Upper lobe of right lung (tissue), 1 donor: ENCODE measurements at places on chromosomes 6 and 20.

- DNase-seq, result no peak
Measured at GRCh38 chr20:16462711-16463110, 110.5 kb downstream of the KIF16B start.

GRCh38 chr20:5674176-5674660, 76.0 kb upstream of the SHLD1 start:
- no peak for DNase-seq

GRCh38 chr6:29509239-29509638, 21.5 kb upstream of the MAS1L start:
- DNase-seq, result no peak

GRCh38 chr6:21061892-21062291, 527.6 kb downstream of the CDKAL1 start:
- DNase-seq, result no peak

DNA sequence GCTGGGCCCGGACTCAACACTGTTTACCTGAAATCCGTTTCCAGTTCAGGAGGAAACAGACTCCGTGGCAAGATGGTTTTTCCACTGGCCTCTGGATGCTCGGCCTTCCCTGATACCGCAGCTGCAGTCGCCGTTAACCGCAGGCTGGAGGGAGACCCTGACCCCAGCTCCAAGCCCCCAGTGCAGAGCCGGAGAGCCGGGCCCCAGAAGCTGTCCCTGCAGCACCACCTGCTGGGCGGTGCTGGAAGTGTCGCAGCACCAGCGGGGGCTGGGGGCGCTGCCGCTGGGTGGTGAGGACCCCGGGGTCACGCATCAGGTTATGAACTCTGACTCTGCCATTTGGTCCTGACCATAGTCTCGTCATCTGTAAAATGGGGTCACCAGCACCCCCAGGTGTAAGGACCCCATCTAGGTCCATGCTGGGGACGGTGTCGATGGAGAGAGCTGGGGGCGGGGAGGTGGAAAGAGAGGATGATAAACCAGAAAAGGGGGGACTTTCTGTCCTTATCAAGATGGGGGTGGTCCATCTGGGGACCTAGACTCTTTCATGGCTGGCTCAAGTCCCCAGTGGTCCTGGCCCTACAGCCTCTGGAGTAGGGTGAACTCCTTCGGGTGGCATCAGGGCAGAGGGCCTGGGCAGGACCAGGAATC, 20.8 kb upstream of the CHRNA4 start:
- no peak for DNase-seq

GRCh38 chr20:8930726-8931125, 138.2 kb upstream of the PLCB4 start:
- no peak for DNase-seq

DNA sequence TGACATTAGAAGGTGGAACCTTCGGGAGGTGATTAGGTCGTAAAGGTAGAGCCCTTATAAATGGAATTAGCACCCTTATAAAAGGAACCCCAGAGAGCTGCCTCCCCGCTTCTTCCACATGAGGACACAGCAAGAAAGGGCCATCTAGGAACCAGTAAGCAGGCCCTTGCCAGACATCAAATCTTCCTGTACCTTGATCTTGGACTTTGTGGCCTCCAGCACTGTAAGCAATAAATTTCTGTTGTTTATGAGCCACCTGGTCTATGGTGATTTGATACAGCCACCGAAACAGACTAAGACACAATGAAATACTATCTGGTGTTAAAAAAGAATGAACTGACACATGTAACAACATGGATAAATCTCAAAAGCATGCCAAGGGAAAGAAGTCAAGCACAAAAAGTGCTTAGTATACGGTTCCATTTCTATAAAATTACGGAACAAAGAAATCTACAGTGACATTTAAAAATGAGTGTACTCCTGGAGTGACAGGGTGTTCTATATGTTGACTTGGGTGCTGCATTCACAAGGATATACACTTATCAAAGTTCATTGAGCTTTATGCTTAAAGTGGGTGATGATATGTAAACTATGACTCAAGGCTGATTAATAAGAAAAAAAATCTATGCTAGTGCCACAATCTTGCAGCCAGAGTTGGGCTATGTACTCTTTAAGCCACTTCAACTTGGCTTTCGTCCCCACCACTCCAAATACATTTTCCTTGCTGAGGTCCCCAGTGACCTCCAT, 18.4 kb downstream of the SERPINB1 start:
- DNase-seq, result no peak

GRCh38 chr6:138323821-138324220, 53.9 kb upstream of the SMIM28 start:
- no peak for DNase-seq

- no peak for DNase-seq
Measured at GRCh38 chr6:41633056-41633634, 5.1 kb upstream of the MDFI start.

DNA sequence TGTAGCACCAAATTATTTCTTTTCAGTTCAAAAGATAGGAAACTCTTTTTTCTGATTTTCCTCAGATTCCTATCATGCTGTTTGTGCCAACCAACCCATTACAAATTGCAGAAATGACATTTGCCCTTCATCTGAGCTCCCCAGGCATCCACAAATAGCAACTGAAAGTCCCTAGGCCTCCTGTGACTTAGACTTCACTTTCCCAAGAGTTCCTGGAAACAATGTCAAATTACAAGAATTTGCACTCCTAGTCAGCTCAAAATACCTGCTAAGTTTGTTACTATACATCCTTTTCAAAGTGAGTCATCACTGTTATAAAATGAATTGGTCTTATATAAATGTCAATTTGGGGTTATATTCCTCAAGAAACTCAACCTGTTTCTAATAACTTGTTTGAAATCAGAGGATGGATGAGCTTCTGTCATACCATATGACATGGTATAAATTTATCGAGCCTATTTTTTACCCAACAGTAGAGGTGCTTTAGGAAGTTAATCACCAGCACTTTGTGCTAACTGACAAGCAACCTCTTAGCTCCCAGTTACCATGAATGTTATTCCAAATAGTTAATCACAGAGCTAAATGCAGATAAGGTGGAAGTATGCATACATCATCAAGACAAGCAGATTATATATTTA, 256.5 kb downstream of the HACE1 start:
- DNase-seq, result no peak

DNA sequence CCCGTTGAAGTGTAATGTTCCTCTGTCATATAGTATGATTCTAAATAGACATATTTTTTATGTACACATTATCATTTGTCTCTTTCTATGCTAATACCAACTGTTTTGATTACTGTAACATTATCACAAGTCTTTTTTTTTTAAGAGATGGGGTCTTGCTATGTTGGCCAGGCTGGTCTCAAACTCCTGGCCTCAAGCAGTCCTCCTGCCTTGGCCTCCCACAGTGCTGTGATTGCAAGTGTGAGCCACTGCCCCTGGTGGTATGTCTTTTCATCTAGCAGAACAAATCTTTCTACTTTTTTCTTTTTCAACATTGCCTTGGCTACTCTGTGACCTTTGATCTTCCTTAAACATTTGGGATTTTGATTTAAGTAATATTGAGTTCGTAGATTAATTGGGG, 57.7 kb downstream of the SLX4IP start:
- DNase-seq, result no peak

- DNase-seq, result no peak
Measured at GRCh38 chr6:157607317-157608109, 215.5 kb upstream of the SNX9 start.

DNA sequence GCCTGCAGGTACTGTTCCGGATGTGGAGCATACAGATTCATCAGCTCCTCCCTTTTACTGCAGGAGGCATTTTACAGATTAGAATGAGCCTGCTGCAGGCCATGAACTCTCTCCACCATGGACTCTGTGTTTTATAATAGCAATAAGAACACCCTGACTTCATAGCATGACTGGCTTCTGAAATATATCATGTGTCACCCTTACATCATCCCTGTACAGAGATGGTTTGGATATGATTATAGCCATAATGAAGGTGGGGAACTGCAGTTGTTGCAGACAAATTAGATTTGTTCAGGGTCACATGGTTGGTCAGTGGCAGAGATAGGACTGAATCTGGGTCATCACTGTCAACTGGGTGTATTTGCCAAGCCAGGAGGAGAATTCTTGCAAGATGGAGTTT, 100.7 kb downstream of the FOXO3 start:
- DNase-seq, result no peak

- no peak for DNase-seq
Measured at GRCh38 chr6:74041420-74041819, 345.4 kb downstream of the CD109 start.

DNA sequence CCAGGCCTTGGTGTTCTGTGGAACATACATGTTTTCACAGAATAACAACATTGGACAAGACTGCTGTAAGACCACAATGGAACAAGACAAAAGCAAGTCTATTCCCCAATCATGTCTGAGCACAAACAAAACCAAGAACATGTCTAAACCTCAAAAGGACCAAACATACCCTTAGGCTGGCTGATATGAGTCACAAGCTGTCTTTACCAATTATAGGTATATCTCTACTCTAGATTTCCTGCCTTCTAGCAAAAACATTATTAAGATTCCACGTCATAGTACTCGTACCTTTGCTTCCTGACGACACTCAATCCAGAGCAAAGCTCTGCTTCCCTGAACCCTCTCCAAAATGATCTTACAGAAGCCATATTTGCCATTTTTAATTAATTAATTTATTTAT, 15.4 kb upstream of the L3MBTL1 start:
- no peak for DNase-seq

GRCh38 chr6:162626869-162627268, 100.7 kb downstream of the PRKN start:
- DNase-seq, result no peak

DNA sequence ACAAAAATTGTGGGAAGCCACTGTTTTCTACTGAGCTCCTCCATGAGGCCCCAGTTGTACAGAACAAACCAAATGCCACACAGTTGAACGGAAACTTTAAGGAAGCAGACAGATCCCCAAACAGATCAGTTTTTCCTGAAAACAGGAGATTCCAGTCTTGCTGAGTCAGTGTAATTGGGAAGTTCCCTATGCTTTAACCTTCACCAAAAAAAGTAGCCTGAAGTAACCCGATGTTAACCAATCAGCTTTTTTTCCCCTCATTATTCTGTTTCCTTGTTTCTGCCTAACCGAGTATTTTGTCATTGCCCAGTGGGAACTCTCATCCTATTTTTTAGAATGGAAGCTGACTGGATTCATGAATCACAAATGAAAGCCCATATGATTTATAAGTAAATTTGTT, 36.7 kb downstream of the MARCKS start:
- DNase-seq, result no peak

DNA sequence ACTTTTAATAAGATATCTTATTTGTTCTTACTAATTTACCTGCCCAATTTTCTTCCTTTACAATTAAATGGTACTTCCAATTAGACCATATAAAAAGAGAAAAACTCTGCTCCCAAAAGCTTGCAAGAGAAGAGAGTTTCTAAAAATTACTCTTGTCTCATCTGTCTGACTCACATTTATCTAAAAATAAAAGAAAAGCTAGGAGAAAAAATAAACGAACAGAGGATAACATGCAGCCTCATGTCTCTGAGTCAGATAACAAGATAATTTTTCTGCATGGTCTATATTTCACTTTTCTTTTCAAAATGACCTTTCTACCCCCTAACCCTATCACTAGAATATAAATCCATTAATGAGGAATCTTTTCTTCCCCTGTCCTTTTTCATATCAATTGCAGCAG, 127.2 kb upstream of the TCF21 start:
- DNase-seq, result no peak

DNA sequence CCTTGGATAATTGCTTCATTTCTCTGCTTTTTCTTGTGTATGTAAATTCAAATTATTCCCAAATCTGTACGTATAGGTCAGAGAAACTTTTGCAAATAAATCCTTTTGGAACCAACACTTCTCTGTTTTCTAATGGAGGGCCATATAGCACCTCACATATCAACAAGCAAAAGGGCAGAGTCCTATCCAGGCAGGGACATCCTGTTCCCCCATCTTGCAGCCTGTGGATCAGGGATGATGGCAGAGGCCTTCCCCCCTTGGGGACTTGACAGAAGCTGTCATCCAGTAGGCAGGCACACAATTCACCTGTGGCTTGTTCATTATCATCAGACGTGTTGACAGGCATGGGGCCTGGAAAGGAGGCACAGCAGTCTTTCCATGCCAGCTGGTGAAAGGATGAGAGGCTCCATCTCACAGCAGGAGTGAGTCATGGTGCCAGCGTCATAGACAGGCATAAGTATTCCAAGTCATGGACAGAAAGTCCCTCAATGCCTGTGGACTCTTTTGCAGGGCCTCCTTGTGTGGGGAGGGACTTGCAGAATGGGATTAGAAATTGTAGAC, 31.8 kb upstream of the PLEKHG1 start:
- no peak for DNase-seq

- no peak for DNase-seq
Measured at GRCh38 chr20:36773107-36773596, 411 bp downstream of the DSN1 start.

- DNase-seq, result no peak
Measured at GRCh38 chr6:5135788-5136376, 50.7 kb downstream of the PPP1R3G start.

DNA sequence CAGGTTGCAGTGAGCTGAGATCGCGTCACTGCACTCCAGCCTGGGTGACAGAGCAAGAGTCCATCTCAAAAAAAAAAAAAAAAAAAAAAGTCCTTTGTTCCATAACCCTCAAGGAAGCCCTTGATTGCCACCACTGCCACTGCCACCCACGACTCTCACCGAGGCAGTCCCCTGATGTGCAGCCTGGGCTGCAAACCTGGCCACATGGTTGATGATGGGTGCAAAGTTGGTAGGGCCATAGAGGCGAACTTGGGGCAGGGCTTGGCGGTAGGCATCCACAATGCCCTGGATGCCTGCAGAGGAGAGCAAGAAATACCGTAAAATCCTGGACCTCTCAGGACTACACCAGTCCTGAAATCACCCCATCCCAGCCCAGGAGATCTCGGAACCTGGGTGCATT, 11.5 kb downstream of the SPAG4 start:
- DNase-seq, result no peak

DNA sequence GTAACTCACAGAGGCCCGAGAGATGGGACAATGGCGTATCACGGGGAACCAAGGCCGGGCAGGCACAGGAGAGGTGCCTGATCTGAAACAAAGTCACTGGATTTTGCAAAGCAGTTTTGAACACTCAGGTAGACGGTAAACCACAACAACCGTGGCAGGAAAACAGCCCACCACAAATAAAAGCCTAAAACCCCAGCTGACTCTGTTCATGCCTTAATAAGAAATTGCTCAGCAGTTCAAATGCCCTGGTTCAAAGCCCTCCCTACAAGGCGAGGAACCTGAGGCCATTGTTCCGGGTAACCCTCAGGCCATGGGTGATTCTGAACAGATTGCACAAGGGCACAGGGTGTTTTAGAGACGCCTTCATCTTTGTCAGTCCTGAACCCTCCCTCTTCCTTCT, 114.2 kb downstream of the MAP3K7 start:
- DNase-seq, result no peak

- no peak for DNase-seq
Measured at GRCh38 chr6:109031416-109031815, 63.2 kb downstream of the SESN1 start.

DNA sequence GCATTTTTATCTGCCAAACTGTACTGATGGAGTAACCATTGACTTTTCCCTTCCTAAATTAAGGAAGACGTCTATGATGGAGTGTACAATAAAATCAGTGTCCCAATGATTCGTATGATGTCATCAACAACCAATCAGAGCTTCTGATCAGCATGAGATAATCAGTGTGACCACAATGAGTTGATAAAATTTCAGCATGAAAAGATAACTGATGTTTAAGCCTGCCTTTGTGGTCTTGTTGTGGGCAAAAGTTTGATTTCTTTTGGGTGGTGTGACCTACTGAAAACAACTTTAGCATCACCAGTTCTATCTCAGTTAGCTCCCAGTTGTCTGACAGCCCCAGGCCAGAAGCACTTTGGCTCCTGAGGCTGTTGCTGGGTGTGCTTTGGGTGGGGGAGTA, 3.3 kb downstream of the PCIF1 start:
- DNase-seq, result no peak

- no peak for DNase-seq
Measured at GRCh38 chr20:34165018-34165619, 53.1 kb upstream of the EIF2S2 start.
